Nucleus accumbens (tissue), 56 donors: ENCODE measurements at places on chromosomes 3 and 15.

DNA sequence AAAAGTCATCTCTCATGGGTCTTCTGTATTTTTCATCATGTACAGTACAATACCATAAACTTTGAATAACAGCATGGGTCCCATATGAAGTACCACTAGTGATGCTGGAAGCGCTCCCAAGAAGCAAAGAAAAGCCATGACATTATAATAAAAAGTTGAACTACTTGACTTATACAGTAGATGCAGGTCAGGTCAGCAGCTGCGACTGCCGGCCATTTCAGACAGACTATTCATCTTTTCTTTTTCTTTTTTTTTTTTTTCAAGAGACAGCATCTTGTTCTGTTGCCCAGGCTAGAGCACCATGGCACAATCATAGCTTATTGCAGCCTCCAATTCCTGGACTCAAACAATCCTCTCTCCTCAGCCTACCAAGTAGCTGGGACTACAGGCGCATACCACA is 10.2 kb downstream of the RAF1 start:
- no peak for DNase-seq

DNA sequence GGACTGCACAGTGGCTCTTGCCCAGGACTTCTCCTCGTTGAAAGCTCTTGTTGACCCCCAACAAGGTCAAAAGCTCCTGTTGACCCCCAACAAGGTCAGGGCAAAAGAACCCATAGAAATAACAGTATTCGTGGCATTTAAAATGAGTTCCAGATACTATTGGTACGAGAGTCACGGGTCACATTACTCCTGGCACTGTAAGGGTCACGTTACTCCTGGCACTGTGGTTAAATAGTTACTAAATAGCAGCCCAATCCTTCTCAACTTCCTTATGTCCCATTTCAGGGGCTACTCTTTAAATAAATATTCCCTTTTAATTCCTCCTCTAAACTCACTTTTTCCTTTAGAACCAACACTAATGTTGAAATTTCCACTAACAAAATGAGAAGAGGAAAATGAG is 18.2 kb upstream of the ADCY5 start:
- no peak for DNase-seq

GRCh38 chr3:149366031-149366430 is 11.4 kb downstream of the TM4SF1 start:
- DNase-seq = no peak

- no peak for DNase-seq
Measured at GRCh38 chr15:40893019-40893670, 1.1 kb upstream of the VPS18 start.

DNA sequence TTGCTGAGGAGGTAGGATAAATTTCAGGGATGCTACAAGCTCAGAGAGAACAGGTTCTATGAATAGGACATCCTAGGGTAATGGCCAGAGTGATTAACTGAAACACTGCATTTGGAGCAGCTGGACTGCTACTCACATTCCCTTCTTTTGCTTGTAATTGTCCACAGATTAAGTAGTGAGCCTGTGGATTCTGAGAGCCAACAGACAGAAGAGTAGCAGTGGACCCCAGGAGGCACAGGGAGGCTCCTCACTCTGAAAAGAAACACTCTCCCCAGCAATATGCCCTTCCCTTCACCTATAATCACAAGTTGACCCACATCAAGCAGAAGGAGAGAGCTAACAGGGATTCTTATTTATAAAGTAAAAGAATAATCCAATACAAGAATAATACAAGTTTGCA is 10.6 kb upstream of the RFX7 start:
- no peak for DNase-seq

DNA sequence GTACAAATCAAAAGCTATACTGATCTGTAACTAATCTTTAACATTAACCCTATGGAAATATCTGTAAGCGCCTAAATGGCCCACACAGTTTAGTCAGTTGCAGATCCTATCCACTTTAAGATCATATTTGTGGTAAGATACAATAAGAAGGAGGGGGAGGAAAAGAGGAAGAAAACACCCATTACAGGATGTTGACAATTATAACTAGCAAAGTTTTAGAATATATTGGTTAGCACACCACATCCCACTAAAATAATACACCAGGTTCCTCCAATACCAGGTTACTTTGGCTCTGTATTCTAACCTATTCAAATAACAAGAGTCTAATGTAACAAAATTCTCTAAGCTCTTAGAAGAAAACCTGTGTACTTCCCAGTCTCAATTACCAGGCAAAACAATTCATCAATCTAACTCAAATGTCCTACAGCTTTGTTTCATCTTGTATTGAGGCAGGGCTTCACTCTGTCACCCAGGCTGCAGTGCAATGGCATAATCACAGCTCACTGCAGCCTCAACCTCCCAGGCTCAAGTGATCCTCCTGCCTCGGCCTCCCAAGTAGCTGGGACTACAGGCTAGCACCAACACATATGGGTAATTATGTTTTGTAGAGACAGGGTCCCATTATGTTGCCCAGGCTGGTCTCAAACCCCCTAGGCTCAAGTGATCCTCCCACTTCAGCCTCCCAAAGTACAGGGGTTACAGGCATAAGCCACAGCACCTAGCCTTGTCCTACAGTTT is 4.2 kb downstream of the SLC4A7 start:
- DNase-seq = no peak

- no peak for DNase-seq
Measured at GRCh38 chr15:29616512-29616911, 205.8 kb downstream of the TJP1 start.

GRCh38 chr15:93035092-93035915 is 53.7 kb downstream of the RGMA start:
- DNase-seq = no peak

- DNase-seq = no peak
Measured at GRCh38 chr3:72797773-72798543, 50.3 kb downstream of the SHQ1 start.

DNA sequence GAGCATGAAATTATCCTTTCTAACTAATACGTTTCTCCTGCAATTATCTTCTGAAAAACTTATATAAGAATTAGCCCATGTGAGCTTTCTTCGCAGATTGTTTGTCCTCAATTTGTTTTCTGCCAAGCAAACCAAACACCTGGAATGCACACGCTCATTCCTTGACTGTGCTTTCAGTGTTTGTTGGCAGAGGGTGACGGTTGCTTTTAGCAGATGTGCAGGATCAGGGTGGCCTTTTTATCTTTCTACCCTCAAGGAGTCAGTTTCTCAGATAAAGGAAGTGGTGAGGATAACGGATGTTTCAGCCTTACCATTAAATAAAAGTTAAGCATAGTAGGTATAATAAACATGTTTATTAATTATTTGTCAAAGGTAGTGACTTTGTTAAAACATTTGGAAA is 15.2 kb downstream of the ARPP21 start:
- DNase-seq = no peak

DNA sequence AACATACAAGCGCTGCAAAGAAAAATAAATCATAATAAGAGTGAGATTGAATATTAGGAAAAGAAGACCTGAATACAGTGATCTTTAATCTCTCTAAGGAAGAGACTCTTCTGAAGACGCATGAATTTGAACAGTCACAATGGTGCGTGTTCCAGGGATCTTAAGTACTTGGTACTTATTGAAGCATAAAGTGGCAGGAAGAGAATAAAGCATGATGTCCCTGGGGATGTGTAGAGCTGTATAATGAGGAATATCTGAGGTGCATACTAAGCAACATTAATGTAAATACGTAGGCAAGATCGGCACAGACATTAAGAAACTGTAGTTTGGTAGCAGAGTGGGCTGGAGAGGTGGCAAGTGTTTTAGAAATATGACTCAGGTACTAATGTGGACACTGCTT is 246.2 kb upstream of the MCTP2 start:
- no peak for DNase-seq

DNA sequence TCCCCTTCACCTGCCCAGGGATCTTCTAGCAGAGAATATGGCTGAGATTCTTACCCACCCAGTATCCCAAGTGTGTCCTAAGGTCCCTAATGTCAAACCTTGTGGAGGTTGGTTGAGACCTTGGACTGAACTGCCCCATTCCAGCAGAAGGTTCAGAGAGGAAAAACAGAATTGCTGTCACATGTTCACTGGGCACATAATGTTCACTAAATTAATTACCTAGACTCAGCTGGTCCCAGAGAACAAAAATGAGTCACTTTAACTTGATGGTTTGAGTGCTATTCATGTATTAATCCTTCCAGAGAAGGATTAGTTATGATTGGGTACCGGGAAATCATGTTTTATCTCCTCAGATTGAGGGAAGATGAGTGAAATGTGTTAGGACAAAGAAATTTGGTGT is 171.3 kb upstream of the GADL1 start:
- no peak for DNase-seq

- DNase-seq = no peak
Measured at GRCh38 chr15:45354711-45355110, 23.6 kb downstream of the GATM start.

DNA sequence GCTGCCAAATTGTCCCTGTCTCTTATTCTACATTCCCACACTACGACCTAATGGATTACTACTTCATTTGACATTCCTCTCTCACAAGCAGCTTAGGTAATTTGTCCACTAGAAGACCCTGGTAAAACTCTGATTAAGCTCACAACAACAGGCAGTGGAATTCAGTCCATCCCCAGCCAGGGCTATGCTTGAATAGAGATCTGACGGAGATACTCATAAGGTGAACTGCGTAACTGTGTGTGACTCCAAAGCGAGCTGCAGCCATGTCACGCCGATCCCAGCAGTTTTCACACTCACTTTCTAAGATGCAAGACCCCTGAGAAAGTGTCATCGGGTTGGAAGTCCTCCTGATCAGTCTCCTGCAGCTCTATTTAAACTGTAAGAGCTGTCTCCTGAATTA is 25.7 kb upstream of the ROBO2 start:
- no peak for DNase-seq

- no peak for DNase-seq
Measured at GRCh38 chr3:111237946-111238345, 166.3 kb downstream of the NECTIN3 start.

- no peak for DNase-seq
Measured at GRCh38 chr3:168625477-168625876, 529.8 kb upstream of the GOLIM4 start.

DNA sequence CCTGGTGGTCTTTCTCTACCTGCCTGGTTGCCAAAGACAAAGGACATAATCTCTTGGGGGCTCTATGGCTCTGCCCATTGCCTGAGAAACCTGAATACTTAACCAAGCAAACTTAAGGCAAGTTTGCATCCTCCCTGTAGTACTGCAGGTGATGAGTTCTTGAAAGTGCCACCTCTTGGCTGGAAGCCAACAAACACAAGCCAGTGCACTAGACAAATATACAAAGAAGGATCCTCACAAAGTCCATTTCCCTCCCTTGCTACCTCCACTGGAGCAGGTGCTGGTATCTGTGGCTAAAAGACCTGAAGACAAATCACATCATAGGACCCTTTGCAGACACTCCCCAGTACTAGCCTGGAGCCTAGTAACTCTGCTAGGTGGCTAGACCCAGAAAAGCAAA is 772.3 kb downstream of the SI start:
- DNase-seq = no peak

GRCh38 chr3:25266677-25267076 is 161.4 kb upstream of the RARB start:
- no peak for DNase-seq
